ENCODE measurements at places on chromosomes 6 and 20. TPM values are rescaled to one million over a fixed set of nuclear protein-coding genes. Genes with fewer than 3 reads are reported as not detected.

Gene VPS16
- polyA plus RNA-seq = 34.5 TPM

Gene RNF182
- 3.4 TPM for polyA plus RNA-seq

Gene GJA1
- polyA plus RNA-seq = 63.3 TPM

Gene MUCL3
- 0.06 TPM for polyA plus RNA-seq

DNA sequence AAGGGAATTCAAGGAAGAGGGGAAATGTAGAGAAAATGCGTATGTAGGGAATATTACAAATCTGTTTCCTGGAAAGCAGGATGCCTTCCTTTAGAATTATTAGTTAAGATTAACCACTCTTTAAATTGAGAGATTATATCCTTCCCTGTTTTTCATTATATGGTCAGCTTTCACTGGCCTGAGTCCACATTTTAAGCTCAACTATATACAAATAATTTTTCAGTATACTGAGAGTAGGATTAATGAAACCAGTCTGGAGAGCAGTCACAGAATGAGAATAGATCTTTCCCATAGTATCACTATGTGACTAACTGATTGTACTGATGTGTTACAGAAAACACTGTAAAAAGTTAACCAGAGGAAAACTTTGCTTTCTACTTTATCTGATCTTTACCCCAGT lies 306.3 kb downstream of the LAMA2 start:
- DNase-seq = no peak

DNA sequence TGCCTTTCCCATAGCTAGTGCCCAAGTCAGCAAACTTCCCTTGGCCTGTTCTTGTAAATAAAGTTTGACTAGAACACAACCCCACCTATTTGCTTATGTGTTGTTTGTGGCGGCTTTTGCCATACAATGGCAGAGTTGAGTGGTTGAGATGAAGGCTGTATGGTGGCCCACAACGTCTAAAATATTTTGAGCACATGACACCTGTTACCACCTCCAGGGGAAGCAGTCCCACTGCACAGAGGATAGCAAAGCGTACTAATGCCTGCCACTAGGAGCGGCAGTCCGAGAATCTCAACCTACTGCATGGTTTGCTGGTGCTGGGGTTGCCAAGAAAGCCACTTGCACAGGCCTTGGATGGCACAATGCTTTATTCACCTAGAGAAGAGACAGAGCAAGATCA lies 58.6 kb downstream of the TGM2 start:
- DNase-seq = no peak

DNA sequence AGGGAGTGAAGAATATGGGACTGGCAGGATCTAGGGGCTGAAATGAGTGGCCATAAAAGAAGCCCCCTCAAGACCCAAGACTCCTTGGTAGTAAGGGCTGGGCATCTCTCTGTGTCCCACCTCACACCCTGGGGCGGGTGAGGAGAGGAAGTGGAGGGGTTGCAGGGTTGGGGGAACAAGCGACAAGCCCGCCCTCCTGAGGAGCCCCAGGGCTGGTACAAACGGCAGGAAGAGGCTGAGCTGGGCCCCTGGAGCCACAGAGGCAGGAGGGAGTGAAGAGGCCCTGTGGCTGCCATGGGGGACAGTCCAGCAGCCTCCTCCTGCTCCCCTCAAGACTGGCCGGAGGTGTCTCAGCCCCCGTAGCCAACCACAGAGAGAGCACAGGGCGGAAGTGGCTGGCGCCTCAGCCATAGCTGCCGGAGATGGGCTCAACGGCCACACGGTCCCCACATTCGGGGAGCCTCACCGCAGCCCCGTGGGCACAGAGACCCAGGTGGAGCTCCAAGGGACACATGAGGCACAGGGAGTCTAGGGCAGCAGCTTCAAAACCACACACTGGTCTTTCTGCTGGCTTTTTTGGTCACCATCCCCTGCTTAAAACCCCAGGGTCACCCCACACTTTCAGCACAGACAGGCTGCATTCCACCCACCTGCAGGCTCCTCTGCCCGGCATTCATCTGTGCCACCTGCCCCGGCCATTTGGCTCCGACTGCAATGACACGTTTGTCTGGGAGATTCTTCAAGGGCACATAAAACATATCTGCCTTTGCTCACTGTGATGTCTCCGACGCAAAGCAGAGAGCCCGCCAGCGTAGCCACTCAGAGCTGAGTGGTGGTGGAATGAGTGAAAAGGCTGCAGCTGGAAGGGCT lies 524 bp downstream of the C20orf203 start:
- no peak for DNase-seq

DNA sequence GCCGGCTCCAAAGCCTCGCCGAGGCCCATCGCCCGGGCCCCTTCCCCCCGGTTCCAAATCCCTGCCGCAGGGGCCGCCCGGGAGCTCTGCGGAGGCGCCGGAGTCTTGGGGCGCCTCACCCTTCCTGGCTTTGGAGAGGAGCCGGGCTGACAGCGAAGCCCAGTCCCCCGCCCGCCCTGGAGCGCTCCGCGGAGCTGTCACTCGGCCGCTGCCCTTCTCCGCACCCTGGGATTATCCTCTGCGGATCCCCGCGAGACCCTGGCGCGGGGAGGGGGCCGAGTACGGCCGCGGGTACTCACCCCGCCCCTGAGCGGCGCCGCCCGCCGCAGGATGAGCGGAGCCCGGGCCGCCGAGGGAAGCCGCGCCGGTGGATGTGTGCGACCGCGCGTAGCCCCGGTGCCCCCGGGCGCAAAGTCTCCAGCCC lies 343 bp downstream of the SNAP91 start:
- no peak for DNase-seq

- no peak for DNase-seq
Observed at GRCh38 chr6:30260036-30260504, 46.9 kb upstream of the TRIM26 start.

DNA sequence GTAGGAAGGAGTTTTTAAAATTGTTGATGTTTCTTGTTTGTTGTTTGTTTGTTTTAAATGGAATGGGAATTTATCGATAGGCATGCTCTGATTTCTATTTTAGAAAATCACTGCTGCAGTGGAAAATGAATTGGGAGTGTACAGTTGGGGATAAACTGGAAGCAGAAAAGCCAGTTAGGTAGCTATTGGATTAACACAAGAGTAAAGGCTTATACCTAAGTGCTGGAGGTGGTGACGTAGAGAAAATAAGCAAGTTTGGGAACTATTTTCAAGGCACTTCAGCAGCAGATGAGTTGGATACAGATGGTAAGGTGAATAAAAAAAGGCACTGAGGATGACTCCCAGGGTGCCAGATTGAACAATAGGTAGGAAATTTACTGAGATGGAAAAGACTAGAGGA lies 164.9 kb downstream of the PLCB4 start:
- no peak for DNase-seq

Gene C6orf58
- polyA plus RNA-seq = 2.1 TPM

DNA sequence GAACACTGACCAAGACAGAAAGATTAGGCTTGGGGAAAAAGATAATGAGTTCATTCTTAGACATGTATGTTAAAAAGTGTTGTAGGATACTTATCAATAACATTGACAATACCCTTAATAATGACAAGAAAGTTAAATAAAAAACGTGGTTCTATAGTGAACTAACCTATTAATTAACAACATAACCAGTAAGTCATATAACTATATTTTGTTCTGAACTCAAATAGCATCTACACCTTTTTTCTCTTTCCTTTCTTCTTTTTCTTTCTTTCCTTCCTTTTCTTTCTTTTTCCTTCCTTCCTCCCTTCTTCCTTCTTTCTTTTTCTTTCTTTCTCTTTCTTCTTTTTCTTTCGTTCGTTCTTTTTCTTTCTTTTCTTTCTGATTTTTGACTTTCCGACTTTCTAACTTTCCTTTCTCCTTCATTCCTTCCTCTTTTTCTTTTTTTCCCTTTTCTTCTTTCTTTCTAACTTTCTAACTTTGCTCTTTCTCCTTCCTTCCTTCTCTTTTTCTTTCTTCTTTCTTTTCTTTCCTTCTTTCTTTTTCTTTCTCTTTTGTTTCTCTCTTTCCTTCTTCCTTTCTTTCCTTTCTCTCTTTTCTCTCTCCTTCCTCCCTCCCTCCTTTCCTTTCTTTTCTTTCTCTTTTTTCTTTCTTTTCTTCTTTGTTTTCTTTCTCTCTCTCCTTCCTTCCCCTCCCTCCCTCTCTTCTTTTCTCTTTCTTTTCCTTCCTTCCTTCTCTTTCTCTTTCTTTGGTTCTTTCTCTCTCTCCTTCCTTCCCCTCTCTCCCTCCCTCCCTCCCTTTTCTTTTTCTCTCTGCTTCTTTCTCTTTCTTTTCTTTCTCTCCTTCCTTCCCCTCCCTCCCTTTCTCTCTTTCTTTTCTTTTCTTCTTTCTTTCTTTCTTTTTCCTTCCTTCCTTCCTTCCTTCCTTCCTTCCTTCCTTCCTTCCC lies 24.6 kb downstream of the PRSS35 start:
- no peak for DNase-seq

Gene ARMH2
- not detected for polyA plus RNA-seq

DNA sequence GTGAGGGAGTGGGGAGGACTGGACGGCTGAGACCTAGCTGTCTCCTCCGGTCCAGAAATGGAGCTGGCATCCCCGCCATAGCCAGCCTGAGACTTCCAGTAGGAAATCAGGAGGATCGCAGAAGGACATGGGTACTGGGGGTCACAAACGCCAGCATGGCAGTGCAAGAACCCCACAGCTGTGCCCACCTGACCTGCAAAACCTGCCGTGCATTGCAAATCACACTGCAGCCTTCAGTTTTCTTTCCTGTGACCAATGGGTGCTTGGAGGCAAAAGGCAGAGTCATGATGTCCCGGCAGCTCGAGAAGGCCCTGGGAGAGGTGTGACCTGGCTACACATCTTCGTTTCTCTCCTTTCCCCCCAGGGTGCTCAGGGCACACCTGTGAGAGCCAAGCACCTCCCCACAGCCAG lies 23.3 kb upstream of the PHACTR3 start:
- DNase-seq = no peak

DNA sequence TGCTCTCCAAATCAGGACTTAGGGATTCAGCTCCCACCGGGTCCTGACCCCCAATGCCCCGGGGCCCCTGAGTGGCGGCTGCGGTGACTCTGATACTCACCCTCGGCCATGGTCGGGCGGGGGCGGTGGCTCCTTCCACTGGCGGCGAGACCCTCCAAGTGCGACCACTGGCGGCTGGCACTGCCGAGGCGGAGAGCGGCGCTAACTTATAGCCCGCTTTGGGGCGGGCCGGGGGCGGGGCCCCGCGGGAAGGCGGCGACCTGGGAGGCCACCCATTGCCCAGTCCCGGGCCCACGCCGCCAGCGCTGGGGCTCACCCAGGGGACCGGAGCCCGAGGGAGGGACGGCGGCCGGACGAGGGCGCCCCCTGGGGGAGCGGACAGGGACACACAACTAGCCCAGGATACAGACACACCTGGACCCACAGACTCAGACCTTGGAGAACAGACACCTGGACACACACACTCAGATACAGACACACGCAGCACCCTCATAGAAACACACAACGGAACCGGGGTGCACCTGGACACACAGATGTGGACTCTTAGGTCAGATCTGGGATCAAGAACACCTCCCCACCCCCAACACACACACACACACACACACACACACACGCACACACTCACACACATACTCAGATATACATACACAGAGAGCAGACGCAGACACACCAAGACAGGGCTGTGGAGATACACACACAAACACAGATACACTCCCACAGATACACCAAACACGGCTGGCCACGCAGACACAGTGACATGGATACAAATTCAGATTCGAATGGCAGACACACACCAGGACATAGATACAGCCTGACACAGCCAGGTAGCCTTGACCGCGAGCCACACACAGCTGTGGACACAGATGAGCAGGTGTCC lies at the start of gene TGM2:
TGM2 (minus strand) TSS at position 182 of the 877 bp plus-strand sequence; CDS start at position 110, 72 bp downstream.
- DNase-seq = no peak

GRCh38 chr6:73560182-73560732 lies 39.4 kb upstream of the EEF1A1 start:
- no peak for DNase-seq

GRCh38 chr6:16265351-16266341 lies 27.3 kb downstream of the GMPR start:
- DNase-seq = no peak

Gene PDE7B
- 9.2 TPM for polyA plus RNA-seq

GRCh38 chr6:37612475-37612874 lies 85.2 kb downstream of the MDGA1 start:
- DNase-seq = no peak

DNA sequence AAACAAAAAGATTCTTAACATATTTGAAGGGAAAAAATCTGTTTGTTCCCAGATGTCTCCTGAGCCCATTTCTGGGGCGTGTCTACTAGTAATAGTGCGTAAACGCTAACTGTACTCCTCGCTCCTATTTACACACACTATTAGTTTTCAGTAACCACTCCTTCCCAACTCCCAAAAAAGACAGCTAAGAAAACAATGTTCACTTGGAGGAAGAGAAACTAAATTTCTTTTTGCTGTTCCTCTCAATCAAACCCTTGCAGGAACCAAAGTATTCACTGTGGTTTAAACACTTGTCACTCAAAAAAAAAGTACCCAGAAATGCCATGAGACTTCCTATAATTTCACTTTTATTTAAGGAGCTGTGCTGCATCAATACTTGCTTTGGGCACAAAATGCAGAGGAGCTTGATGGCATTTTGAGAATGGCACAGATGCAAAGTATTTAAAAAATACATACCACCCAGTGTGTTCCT lies 118.2 kb downstream of the BACH2 start:
- DNase-seq = no peak

Gene MOXD1
- 261 TPM for polyA plus RNA-seq
